Stimulated activated CD4-positive, alpha-beta T cell treated with anti-CD3 and anti-CD28 coated beads, Interleukin-1b, Interleukin-23, amount 100 ng/mL, for 1 hour (primary cell): ENCODE measurements at places on chromosomes 13 and 19.

DNA sequence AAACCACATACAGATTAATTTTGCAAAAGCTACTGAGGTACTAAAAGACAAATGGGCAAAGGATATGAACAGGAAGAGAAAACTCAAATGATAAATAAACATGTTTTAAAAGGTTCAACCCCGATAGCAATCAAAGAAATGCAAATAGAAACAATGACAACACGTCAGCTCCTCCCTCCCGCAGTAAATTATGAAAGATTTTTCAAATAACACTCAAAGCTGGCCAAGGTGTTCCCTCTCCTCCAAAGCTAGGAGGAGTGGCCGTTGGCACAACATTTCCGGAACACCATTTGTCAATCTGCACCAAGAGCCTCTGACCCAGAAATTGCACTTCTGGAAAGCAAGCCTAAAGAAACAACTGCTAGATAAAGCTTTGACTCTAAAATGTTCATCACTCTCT lies 28.3 kb downstream of the INSR start:
- no peak for DNase-seq

DNA sequence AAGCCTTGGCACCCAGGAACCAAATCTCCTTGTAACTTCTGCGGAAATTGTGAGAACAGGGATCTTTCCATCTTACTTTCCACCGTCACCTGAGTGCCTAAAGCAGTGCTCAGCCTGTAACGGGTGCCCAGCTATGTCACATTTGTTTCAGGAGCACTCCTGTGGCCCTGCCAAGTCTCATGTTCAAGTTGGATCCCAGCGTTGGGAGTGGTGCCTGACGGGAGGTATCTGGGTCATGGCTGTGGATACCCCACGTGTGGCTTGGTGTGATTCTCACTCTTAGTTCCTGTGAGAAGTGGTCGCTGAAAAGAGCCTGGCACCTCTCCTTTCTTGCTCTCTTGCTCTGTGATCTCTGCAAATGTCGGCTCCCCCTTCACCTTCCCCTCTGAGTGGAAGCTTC lies 114.9 kb downstream of the UQCRFS1 start:
- DNase-seq, result no peak

- no peak for DNase-seq
These were observed 705 bp downstream of the STXBP2 start for GRCh38 chr19:7637374-7638256.

- no peak for DNase-seq
These were observed 25.1 kb downstream of the VAV1 start for GRCh38 chr19:6797646-6798045.
